Activated T-cell treated with anti-CD3 and anti-CD28 coated beads, Interleukin-2, amount 50 U/mL, for 4 hours (primary cell): ENCODE measurements at places on chromosomes 1 and 21.

DNA sequence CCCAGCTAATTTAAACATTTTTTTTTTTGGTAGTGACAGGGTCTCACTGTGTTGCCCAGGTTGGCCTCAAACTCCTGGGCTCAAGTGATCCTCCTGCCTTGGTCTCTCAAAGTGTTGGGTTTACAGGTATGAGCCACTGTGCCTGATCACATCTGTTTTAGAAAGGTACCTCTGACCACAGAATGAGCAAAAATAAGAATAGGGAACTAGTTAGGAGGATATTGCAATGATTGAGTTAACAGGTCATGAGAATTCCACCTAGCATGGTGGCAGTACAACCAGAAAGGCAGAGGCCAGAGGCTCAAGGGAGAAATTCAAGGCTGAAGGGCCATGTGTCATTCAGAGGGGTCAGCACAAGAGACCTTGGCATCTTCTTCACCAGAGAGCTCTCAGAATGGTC lies 49.6 kb downstream of the ELAPOR1 start:
- DNase-seq: no peak

DNA sequence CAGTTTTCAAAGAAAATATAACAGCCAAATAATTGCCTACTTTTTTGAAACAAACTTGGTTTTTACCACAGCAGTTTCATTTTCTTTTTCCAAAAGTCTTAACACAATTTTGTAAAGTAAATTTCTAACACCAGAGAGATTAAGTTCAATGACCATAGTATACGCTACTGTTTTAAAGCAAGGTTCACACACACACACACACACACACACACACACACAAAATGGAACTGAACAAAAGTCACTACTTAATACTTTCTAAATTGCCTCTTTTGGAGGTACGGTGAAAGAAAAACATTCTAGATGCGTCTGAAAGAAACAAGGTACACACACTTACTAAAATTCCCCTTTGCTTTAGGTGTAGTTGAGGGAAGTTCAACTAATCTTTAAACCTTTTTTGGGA lies 30.1 kb downstream of the C21orf91 start:
- no peak for DNase-seq

GRCh38 chr1:245679821-245680780 lies 525.3 kb downstream of the KIF26B start:
- DNase-seq: no peak

DNA sequence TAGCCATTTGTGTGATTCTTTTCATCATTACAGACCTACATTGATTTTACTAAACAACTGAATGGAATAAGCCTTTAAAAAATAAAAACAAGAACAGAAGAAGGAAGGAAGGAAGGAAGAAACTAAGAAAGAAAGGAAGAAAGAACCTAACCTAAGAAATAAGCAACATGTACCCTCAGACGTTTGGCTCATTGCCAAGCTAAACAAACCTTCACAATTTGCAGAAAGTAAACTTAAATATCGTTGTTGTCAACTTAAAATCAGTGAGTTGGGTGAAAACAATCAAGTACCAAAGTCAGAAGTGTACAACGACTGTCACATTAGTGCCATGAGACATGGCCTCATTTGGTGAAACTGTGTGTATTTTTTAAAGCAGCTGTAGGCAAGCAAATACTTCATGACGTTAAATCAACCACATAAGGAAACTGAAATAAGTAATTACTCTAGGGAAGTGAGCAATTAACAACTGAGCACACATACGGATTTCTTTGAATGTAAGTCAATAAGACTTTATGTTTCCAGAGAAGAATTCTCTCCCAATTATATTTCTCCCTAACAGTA lies 313.1 kb upstream of the TMPRSS15 start:
- DNase-seq: no peak

DNA sequence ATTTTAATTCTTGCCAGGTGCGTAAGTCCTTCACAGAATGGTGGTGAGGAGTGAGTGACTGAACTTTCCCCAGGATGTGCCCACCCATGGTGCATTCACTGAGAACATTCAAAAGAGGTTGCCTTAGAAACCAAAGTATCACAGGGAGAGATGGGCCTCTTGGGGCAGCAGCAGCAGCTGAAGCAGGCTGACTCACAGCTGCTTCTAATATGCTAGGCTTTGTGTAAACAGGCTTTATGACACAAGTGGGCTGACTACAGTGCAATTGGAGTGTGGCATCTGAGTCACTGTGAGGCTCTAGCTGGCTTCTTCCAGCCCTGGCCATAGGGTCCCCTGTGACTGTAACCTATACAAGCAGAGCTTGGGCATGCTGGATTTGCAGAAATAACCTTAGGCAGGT lies 12.6 kb downstream of the PIGP start:
- no peak for DNase-seq
